ENCODE measurements at places on chromosomes 3 and 15.

- no peak for DNase-seq
Observed at GRCh38 chr15:75008629-75009326, 13.4 kb downstream of the SCAMP5 start.

DNA sequence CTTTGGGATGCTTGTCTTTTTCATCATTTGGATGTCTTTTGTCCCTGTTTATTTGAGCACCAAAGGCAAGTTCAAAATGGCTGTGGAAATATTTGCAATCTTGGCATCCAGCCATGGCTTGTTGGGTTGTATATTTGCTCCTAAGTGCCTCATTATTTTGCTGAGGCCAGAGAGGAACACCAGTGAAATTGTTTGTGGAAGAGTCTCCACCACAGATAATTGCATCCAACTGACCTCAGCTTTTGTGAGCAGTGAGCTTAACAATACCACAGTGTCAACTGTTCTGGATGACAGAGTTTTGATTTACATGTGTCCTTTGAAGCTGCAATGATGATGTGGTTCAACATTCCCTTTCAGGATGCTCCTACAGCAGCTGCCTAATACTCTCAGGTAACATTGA is 83.0 kb upstream of the KCNAB1 start:
- DNase-seq = no peak

GRCh38 chr3:124919756-124920155 is 14.8 kb downstream of the MUC13 start:
- DNase-seq = no peak

DNA sequence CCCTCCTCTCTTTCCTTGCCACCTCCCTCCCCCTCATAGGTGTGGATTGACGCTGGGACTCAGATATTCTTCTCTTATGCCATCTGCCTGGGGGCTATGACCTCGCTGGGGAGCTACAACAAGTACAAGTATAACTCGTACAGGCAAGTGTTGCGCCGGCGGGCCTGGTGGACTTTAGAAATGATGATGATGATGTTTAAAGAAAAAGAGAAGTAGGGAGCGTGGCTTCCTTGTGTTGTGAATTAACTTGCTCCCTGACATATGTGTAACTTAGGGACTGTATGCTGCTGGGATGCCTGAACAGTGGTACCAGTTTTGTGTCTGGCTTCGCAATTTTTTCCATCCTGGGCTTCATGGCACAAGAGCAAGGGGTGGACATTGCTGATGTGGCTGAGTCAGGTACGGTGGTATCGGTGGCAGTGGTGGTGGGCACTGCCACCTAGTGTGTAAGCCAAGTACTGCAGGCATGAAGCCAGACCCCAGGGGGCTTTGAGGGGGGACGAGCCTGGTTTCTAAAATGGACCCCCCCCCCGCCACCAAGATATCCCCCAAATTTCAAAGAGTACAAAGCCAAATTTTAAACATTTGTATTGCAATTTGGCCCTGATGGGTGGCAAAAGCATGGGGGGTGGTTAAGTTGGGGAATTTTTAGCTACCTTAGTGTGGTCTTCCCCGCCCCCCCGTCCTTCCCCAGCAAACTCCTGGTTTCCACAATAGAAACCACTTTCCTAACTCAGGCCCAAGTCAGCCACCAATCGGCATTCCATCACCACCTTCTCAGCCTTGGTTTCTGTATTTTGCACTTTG is 65.6 kb downstream of the SLC6A6 start:
- DNase-seq = peak; percentile 58

DNA sequence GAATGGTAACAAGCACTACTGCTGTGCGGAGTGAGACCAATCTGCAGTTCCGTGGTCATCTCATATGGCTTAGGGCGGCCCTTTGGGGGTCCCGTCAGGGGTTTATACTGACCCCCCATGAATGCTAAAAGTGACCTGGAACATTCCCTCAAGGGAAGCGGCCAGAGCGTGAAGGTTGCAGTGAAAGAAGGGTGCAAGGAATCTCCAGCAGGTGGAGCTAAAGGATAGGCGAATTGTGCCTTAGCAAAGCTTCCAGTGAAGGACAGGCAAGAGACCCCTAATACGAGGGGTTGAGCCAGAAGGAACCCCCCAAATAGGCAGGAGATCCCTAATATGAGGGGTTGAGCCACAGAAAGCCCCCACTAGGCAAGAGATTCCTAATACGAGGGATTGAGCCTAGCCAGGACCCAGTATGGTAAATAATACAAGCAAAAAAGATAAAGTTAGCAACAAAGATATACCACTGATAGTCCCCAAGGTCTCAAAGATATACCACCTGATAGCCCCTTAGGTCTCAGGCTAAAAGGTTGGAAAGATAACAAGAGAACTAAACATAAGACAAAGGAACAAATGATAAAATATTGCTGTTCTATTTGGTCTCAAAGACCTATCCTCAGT is 32.8 kb downstream of the ZNF589 start:
- peak; percentile 68 for DNase-seq

DNA sequence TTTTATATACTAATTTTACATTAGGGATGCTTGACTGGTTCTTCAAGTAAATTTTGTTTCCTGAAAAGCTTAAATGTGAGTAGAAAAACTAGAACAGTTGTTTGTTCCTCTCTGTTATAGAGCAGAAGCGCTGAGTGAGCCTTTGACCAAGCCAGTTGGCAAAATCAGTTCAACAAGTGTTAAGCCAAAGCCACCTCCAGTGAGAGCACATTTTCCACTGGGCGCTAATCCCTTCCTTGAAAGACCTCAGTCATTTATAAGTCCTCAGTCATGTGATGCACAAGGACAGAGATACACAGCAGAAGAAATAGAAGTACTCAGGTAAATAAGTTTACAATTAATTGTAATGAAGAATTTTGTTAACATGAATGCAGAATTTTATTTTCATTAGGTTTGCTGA is 14.6 kb downstream of the CAPN7 start:
- DNase-seq = no peak

DNA sequence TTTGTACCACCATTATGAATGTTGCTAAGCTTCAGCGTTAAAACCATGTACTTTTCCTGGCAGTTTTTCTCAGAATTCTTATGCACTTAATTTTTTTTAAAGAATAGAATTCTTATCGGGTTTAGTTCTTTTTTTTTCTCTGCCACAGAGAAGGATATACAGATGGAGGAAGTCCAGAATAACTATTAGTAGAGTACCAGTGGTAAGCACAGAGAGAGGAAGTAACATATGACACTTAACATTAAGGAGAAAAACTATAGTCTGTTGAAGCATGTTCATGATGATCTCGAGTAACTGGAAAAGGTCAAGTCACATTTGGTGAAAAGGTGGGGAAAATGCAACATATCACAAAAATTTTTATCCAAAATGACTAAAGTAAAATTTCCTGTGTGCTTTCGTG is 68.9 kb downstream of the RNF13 start:
- DNase-seq = no peak

- DNase-seq = no peak
Observed at GRCh38 chr3:33149342-33149741, 35.5 kb downstream of the CRTAP start.

GRCh38 chr15:88400591-88401250 is 66.5 kb downstream of the MRPL46 start:
- DNase-seq = no peak

GRCh38 chr15:88331291-88331690 is 74.8 kb upstream of the NTRK3 start:
- DNase-seq = peak; percentile 82

- DNase-seq = no peak
Observed at GRCh38 chr3:184175506-184175905, 851 bp downstream of the AP2M1 start.

- no peak for DNase-seq
Observed at GRCh38 chr3:167882057-167882667, 146.6 kb downstream of the SERPINI1 start.

DNA sequence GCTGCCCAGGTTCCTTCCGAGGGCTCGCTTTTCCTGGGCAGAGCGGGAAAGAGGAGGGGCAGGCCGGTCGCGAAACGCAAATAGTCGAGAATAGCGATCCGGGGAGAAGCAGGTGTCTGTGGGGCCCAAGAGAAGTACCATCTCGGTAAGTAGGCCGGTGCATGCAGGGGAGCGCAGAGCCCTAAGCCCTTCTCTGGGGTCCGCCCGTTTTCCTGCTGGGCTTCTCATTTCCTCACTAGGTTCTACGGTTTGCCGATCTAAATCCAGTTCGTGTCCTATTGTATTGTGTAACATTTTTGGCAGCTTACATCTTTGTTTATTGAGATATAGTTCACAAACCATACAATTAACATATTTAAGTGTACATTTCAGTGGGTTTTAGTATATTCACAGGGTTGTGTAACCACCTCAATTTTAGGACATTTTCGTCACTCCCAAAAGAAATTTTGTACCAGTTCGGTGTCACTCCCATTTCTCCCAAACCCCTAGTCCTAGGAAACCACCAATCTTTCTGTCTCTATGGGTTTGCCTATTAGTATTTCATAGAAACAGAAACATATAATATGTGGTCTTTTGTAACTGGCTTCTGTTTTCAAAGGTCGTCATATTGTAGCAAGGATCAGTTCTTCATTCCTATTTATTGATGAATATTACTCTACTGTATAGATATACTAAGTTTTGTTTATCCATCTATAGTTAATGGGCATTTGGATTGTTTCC is 6.8 kb upstream of the TRIM69 start:
- peak; percentile 58 for DNase-seq

DNA sequence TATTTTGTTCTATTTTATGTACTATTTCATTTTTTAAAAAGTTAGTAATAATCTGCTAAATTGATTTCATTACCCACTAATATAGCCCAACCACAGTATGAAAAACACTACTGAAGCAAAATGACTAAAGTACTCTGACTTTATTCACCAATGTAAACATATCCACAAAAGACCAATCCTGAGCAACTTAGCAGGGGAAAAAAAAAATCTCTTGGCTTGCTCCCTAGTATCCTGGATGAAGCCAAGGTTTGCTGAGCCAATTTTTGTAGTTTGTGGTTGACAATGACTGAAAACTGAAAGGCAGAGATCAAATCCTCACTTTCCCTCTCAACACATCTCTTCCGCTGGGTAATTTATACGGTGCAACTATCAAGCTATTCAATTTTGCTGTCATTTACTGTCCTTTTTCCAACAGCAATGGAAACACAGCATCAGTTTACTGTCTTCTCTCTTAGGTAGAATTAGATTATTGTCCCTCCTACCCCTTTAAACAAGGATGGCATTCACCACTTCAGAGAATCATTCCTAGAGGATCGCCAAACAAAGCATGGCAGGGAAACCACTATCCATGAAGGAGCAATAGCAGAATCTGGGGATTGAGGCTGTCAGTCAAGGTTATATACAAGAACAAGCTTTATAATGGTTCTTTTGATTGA is 149.7 kb downstream of the THRB start:
- no peak for DNase-seq

- peak; percentile 17 for DNase-seq
Observed at GRCh38 chr15:101578443-101578894, 73.7 kb downstream of the TM2D3 start.

GRCh38 chr15:50907601-50908208 is 778 bp upstream of the AP4E1 start:
- DNase-seq = peak; percentile 73

GRCh38 chr3:139758654-139759291 is 81.0 kb upstream of the NMNAT3 start:
- no peak for DNase-seq

DNA sequence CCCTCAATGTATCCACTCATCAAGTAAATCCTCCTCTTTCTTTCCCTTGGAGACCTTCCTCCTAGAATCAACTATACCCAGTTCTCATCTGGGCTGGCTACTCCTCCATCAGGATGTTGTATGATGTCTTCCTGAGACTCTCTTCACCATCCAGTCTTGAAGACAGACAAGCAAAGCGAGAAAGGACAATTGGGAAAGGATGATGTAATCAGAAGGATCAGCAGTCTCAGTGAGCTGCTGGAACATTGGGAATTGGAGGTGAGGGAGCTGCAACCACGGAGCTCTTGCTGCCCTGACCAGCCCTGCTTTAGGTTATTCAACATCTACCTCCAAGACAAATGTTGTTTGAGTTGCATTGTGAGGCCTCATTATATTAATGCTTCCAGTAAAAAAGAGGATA is 48.0 kb upstream of the UBP1 start:
- DNase-seq = no peak

- DNase-seq = peak; percentile 15
Observed at GRCh38 chr3:15726043-15726442, 71.7 kb downstream of the ANKRD28 start.

DNA sequence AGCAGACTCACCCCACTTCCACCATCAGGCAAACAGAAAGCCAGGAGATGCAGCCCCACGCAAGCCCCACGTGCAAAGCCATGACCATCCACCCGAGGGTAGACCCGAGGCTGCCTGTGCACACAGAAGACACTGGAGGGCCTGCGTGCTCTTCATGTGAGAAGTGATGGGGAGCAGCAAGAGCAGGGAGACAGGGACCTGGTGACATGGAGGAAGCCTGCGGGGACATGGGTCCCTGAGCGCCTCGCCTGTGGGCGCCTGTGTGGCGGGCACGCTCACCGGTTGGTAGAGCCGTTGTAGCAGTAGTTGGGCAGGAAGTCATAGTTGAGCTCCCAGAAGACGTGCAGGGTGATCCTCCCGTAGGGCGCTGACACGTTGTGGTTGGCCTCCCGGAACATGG is 65.0 kb downstream of the NIPA2 start:
- DNase-seq = no peak

DNA sequence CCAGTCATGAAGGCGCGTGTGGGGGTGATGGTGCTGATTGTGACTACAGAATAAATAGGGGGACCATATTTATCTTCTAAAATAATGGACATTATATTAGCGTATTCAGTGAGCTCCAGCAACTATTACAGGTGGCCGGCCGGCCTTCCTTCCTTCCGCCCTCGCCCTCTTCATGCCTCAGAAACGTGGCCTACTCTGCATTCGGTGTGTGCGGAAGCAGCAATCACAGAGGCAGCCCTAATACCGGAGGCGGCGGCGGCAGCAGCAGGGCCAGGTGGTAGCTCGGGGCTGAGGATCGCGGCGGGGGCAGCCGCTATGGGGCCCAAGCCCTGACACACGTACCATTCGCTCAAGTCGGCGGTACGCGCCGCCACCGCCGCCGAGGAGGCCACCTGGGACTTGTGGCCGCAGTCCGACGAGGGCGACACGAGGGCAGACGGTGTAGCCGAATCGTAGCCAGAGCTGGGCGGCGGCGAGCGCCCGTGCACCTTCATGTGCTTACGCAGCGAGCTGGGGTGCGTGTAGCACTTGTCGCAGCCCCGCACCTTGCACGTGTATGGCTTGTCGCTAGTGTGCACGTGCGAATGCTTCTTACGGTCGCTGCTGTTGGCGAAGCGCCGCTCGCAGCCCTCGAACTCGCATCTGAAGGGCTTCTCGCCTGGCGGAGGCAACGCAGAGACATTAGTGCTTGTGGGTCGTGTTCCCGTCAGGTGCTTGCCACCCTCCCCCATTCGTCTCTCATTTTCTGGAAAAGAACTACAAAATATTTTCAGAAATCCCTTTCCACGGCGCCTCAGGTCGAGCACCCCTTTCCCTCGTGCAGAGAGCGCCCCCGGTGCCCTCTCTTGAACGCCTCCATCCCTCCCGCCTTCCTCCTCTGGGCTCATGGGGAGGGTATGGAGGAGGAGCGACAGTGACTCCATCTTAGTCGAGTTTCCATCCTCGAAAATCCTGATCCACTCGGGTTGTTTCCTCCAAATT is 15.5 kb downstream of the ZIC4 start:
- DNase-seq = no peak

GRCh38 chr3:132273036-132273435 is 44.2 kb upstream of the ACP3 start:
- no peak for DNase-seq

- no peak for DNase-seq
Observed at GRCh38 chr3:197105786-197106185, 76.2 kb upstream of the MELTF start.

GRCh38 chr3:166169681-166170080 is 332.5 kb upstream of the BCHE start:
- DNase-seq = no peak

Data from activated CD4-positive, alpha-beta T cell treated with anti-CD3 and anti-CD28 coated beads for 36 hours (primary cell).